ENCODE measurements at places on chromosomes 2 and 18.
A peak's percentile ranks its signal among the peaks of the same experiment; 100 is the strongest.

GRCh38 chr2:139613264-139613663 lies 833.1 kb upstream of the NXPH2 start:
- no peak for DNase-seq

GRCh38 chr2:25387876-25388449 lies 46.2 kb upstream of the DNMT3A start:
- DNase-seq: no peak

DNA sequence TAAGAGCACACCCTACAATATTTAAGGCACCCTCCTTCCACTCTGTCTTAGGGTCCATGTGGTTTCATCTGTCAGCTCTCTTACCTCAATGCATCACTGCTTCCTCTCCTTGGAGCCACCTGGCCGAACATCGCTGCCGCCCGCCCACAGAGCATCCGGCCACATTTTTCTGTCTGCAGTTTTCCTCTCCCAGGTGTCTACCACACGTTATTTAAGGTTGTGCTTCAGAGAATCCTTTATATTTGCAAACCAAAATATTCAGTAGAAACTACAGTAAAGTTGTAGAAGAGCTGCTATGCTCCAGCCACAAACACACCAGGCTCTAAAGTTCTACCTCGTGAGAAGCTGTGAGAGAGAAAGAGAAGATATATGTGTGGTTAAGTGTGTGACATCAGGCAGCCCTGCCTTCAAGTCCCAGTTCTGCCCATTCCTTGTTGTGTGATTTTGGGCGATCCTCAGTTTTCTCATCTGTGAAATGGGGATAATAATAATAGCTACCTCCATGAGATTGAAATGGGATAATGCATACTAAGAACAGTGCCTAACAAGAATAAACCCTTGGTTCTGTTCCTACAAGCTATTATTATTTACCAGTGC lies 4.9 kb upstream of the STK17B start:
- no peak for DNase-seq

- DNase-seq: peak; percentile 10
Measured at GRCh38 chr18:31721601-31722000, 37.2 kb upstream of the B4GALT6 start.

- DNase-seq: peak; percentile 94
Measured at GRCh38 chr2:217286833-217287232, 427.0 kb upstream of the TNP1 start.

DNA sequence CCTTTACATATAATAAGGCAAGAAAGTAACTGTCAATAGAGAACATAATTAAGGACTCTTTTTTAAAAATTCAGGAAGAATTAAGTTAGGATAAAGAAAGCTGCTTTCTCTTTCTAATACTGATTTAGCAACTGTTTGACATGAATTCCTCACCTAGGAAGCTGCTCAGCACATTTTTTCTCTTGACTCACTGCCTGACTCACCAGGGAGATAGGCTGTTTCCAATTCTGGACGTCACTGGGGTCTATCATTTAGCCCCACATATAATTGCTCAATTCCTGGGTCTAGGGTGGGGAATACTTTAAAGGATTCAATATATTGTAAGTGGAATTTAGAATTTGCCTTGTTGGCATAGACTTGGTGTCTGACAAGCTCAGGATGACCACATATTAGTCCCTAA lies 50.8 kb upstream of the UGP2 start:
- peak; percentile 95 for DNase-seq

DNA sequence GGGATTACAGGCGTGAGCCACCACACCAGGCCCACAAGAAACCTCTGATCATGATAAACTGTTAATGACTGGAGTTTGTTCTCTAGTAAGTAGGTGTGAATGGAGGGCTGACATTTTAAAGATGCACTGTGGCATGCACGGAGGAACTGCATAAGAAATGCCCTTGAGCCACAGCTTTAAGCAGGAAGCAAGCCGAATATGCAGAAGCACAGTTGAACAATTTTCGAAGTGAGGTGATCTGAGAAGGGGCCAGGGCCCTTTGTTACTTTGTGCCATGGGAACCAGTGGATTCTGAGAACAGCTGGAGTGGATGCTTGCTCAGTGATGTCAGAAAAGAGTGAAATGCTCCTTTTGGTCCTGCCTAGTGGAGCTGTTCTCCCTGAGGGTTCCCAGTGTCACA lies 16.3 kb downstream of the FECH start:
- no peak for DNase-seq

- peak; percentile 65 for DNase-seq
Measured at GRCh38 chr2:178514664-178515063, 34.4 kb downstream of the PLEKHA3 start.

DNA sequence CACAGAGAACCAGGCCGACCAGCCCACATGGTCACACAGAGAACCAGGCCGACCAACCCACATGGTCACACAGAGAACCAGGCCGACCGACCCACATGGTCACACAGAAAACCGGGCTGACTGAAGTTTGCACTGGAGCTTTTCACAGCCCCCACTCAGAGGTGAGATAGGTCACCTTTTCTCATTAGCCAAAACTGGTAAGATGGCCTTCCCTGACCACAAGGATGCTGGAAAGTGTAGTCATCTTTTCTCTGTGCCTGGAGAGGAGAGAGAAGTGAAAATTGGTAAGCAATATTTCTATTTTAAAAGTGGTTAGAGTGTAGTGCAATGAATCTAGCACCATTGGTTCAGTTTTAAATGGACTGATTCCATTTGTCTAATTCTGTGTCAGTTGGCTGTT lies 247.1 kb downstream of the NEDD4L start:
- no peak for DNase-seq

DNA sequence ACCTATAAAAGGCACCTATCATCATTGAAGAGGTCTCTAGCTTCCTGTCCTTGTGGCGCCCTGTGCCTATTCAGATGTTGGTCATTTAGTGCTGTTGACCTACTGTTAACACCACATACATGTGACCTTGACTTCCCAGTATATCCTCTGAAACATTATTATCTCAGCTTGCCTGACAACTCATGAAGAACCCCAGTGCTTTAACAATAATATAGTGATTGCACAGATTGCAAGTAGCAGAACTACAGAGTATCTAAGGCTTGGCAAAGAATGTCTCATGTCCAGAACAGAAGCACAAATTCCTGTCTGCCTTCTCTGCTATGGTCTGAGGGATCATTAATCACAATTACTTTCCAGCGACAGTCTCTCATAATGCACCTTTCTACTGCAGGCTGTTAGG lies 165.3 kb downstream of the LCLAT1 start:
- peak; percentile 3 for DNase-seq

DNA sequence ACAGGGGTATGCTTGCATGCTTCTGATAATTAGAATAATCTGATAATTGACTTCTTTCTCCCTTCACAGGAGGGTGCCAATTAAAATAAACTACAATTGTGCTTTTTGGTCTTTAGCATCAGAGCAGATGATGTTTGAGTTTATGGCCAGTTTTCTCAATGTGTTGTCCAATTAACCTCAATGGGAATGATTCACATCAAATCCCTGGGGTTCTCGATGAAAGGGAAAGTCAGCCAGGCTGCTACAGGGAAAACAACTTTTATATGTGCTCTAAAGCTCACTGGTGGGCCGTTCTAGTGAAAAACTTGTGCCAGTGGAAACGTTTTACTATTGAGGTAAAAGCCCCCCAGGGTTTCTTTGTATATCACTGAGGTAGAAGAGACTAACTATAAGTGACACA lies 887.3 kb upstream of the CRIM1 start:
- no peak for DNase-seq

GRCh38 chr2:167510071-167510759 lies 621.9 kb downstream of the XIRP2 start:
- peak; percentile 3 for DNase-seq

DNA sequence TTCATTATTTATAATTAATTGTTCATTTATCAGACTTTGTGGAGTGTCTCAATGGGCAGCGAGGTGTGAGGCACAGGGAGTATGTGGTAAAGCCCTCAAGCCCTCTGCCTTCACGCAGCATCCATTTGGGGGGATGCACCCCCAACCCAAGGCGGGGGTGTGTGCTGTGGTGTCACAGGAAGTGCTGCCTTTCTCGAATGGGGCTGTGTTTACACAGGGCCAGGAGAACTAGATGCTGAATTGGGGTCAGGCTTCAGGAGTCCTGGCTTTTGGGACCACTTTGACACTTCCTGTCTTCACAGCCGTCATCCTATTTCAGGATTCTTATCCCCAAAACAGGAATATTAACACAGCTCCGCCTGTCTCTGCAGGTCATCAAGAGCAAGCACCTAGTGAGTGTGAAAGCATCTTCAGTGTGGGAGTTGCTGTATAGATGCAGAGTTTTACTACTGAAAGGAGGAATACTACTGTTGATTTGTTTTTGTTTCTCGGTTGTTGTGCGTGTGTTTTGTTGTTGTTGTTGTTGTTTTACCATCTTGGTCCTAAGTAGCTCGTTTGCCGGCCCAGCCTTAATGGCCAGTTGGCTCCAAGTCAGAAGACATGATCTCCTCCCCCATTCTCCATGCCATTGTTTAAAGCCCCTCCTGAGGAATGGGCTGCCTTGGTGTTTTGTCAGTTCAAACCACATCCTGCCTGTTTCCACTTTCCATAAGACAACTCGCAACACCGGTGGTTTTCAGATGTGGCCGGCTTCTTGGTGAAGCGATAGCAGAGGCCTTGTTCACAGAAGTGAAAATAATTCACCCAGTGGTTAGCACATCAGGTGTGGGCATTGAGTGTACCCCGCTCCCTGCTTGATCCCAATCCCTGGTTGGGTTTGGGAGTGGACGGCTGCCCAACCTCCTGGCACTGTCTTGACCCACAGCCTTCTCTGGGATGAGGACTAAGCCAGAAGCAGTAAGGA lies 221.3 kb downstream of the BCL2 start:
- no peak for DNase-seq

- peak; percentile 18 for DNase-seq
Measured at GRCh38 chr2:204604061-204604460, 58.8 kb downstream of the PARD3B start.

GRCh38 chr2:10053351-10053750 lies 10.0 kb downstream of the KLF11 start:
- DNase-seq: no peak

DNA sequence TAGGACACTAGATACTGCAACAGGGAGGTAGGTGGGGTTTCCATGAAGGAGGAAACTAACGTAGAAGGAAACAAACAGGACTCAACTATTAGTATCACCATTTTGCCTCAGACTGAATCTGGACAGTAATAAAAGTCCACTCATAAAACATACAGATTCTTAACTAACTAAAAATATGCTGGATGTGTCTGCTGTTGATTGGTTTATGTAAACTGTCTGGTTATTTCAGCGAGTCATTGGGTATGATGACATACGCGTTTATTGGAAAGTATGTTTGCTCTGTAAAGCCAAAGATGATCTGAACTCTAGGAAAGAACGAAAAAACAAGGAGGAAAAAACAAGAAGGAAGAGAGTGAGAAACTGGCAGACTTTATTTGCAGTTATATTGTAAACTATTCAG lies 1816.1 kb upstream of the LRRTM1 start:
- no peak for DNase-seq

- DNase-seq: no peak
Measured at GRCh38 chr2:235418918-235419317, 74.9 kb upstream of the AGAP1 start.

GRCh38 chr18:59629894-59630293 lies 67.3 kb downstream of the CCBE1 start:
- DNase-seq: no peak

GRCh38 chr2:168699844-168700417 lies 102.5 kb upstream of the NOSTRIN start:
- peak; percentile 93 for DNase-seq

DNA sequence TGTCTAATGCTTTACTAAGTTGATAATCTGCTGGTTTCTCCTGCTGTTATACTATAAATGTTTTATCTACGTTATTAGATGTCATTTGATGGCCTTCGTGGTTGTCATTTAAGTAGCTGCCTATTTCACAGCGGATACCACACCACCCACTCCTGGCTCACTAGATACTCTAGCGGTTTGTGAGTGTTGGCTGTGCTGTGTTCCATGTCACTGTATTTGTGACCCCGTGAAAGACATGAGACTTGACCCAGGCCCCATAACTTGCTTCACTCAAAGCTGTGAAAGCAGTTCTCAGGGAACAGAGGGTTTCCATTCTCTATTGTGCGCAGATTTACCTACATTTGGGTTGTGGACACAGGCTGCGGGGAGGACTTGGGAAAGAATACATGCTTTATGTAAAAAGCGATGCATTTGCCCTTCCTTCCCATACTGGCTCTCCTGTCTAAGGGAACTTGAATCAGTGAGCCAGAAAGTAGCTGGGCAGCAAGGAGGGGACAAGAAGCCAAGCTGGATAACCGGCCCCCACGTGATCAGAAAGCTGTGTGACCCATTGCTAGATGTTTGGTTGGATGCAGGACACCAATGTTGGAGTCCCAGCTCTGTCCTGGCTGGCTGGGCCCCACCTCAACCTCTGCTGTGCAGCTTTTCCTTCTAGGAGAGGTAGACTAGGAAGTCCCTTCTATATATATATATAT lies 52.2 kb downstream of the PLB1 start:
- no peak for DNase-seq

DNA sequence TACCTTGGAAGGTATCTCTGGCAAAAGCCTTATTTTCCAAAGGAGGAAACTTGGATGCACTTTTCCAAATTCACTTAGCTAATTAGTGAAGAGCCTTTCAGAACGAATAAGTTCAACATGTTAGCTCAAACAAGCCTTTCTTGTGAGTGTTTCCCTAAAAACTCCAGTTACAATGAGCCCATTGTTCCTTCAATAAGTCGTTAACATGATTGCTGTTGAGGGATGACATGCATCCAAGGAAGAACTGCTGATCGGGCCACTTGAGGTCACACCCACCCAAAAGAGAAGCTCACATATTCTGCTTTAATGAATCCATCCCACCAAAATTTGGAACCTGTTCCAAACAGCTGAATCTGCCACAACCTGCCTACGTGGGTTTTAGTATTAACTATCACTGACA lies 48.1 kb upstream of the SLC35G4 start:
- no peak for DNase-seq

GRCh38 chr2:64437883-64438282 lies 16.1 kb upstream of the LGALSL start:
- DNase-seq: no peak

GRCh38 chr2:27123302-27124150 lies at the start of gene ABHD1:
Gene ABHD1 (plus strand): TSS chr2:27123815. CDS start chr2:27123949, 134 bp downstream.
- DNase-seq: no peak

DNA sequence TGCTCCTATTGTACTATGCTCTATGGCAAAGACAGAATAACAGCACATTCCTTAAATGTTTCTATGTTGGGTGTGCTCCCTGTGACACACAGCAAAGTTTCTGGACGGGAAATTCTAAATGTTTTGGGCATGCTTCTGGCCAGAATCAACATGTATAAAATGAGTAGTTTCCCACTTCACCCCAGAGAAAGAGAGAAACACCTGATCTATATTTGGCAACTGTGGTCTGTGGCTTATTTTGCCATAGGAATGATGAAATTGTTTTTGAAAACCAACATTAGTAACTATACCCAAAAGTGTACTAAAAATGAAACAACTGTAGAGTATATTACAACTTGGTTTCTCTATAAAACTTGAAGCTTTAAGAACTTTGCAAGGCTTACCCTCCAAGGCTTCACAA lies 89.1 kb downstream of the RAD51AP2 start:
- DNase-seq: peak; percentile 48

- DNase-seq: no peak
Measured at GRCh38 chr2:44980751-44981713, 28.2 kb downstream of the SIX2 start.
